Epithelial cell of alveolus of lung (primary cell): ENCODE measurements at places on chromosomes 7 and 10. TPM values are rescaled to one million over a fixed set of nuclear protein-coding genes. Genes with fewer than 3 reads are reported as not detected.

AZGP1 gene
- 0.40 TPM in 1 of 2 replicates, not detected in the other for total RNA-seq

CH25H gene
- total RNA-seq = 0.32 and 4.7 TPM in 2 replicates

LIPF gene
- not detected in 2 replicates for total RNA-seq

MYO1G gene
- 0.13 and 0.56 TPM in 2 replicates for total RNA-seq

LLCFC1 gene
- total RNA-seq = not detected in 2 replicates

ANKRD1 gene
- total RNA-seq = 7.7 and 13.3 TPM in 2 replicates

GPR26 gene
- total RNA-seq = not detected in 2 replicates

TRIL gene
- 4.1 and 11.4 TPM in 2 replicates for total RNA-seq

TRIM50 gene
- not detected in 2 replicates for total RNA-seq

ADARB2 gene
- total RNA-seq = 0.13 and 0.40 TPM in 2 replicates

ZC3HAV1L gene
- total RNA-seq = 9.4 and 41.2 TPM in 2 replicates

SPDYE11 gene
- not detected in 2 replicates for total RNA-seq

SORCS1 gene
- 0.08 TPM in 1 of 2 replicates, not detected in the other for total RNA-seq

PGAM2 gene
- 1.3 TPM in 1 of 2 replicates, not detected in the other for total RNA-seq

GIMAP5 gene
- 0.13 TPM in 1 of 2 replicates, not detected in the other for total RNA-seq

PALD1 gene
- total RNA-seq = 2.3 and 2.5 TPM in 2 replicates

AOAH gene
- total RNA-seq = not detected in 2 replicates

OR2A1 gene
- 0.13 and 0.24 TPM in 2 replicates for total RNA-seq

CAV2 gene
- 34.6 and 88.4 TPM in 2 replicates for total RNA-seq

ATRNL1 gene
- 0.56 and 1.7 TPM in 2 replicates for total RNA-seq

NEBL gene
- 6.6 and 8.4 TPM in 2 replicates for total RNA-seq
